ENCODE measurements at places on chromosomes 11 and 22. TPM values are rescaled to one million over a fixed set of nuclear protein-coding genes. Genes with fewer than 3 reads are reported as not detected.
A peak's percentile ranks its signal among the peaks of the same experiment; 100 is the strongest.

Gene BMAL1
- total RNA-seq = 39.1 TPM

Gene CRYBB1
- not detected for total RNA-seq

Gene CASP1
- 31.9 TPM for total RNA-seq

Gene GCAT
- not detected for total RNA-seq

Gene SCUBE1
- total RNA-seq = not detected

Gene CSNK2A3
- total RNA-seq = 0.49 TPM

Gene EEF1G
- 1,778 TPM for total RNA-seq

DNA sequence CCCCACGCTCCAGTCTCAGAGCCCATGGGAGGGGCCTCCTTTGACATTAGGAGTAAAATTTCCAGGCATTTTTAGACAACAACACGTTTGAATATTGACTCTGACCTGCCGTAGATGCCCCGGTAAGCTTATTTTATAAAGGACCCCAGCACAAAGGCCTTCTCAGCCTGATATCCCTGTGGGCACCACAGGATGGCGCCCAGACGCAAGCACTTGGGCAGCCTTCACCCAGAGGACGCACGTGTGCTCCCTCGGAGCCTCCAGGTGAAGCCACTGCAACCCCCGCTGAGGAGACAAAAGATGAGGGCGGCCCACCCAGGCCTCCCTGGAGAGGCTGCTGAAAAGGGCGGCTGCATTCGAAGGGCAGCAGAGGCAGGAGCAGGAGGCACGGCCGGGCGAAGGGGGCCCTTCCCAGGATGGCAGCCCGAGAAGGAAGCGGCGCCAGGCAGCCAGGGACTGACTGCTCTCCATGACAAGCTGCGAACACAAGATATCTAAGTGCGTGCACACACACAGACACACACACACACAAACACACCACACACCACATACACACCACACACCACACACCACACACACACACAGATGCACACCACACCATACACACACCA, 15.2 kb upstream of the TH start:
- DNase-seq = peak; percentile 69

DNA sequence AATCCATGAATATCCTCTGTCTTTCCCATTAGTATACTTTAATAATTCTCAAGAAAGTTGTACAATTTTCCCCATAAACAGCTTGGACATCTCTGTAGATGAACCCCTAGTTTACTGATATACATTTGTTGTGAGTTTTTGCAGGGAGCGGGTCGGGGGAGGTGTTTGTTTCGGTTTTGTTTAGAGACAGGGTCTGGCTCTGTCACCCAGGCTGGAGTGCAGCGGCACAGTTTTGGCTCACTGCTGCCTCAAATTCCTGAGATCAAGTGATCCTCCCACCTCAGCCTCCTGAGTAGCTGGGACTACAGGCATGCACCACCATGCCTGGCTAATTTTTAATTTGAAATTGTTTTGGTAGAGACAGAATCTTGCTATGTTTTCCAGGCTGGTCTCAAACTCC, 57.6 kb downstream of the IGLL5 start:
- peak; percentile 8 for DNase-seq

GRCh38 chr11:112520354-112520753, 259.7 kb upstream of the PLET1 start:
- no peak for DNase-seq

GRCh38 chr22:24429411-24430365, 2.3 kb downstream of the ADORA2A start:
- peak; percentile 40 for DNase-seq

DNA sequence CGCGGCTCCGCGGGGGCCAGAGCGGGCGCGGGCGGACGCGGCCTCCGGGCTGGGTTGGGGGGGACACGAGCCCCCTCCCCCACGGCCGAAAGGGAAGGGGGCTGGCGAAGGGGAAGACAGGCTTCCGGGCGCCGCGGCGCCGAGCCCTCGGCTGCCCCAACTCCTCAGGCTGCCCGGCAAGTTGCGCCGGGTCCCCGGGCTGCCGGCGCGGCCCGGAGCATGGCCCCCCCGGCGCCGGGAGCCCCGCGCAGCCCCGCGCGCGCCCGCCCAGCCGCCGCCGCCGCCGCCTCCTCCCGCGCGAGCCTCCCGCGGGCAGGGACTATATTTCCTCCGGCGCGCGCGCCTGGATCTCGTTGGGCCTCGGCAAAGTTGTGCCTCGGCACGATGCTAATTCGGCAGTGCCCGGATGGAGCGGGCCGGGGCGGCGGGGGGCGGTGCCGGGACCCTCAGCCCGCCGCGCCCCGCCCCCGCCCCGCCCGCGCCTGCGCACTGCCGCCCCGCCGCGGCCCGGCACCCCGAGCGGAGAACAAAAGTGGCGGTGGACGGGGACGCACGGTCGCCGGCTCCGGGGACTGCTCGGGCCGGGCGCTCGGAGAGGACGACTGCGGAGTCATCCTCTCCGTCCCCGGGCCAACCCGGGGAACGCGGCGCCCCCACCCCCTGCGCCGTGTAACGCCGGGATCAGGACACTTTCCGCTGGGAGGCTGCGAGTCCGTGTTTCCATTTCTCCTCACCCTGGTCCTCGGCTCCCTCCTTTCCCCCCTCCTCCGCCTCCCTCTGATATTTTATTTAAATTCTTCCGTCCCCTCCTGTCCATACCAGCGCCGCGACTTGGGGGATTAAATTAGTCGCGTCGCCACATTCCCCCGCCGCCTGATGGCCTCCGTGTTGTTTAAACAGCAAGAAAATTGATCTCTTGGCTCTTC, at the start of gene PHF21B:
Gene PHF21B (minus strand): TSS at position 400 of the 926 bp plus-strand sequence. CDS start 456 bp downstream, outside the sequence.
- DNase-seq = peak; percentile 15

DNA sequence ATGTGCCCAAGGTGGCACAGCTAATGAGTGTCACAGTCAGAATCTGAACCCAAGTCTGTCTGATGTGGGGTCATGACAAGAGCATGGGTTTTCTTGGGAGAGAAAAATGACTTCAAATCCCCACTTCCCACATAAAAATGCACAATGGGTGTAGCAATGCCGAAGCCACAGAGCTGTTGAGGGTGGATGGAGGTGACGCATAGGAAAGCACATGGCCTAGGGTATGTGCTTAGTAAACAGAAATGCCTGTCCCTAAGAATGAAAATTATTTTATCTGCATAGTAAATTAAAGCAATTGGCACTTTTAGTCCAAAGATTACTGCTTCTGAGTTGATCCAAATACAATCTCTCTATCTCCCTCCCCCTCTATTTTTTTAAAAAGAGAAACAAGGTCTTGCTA, 10.9 kb downstream of the MICAL3 start:
- no peak for DNase-seq

DNA sequence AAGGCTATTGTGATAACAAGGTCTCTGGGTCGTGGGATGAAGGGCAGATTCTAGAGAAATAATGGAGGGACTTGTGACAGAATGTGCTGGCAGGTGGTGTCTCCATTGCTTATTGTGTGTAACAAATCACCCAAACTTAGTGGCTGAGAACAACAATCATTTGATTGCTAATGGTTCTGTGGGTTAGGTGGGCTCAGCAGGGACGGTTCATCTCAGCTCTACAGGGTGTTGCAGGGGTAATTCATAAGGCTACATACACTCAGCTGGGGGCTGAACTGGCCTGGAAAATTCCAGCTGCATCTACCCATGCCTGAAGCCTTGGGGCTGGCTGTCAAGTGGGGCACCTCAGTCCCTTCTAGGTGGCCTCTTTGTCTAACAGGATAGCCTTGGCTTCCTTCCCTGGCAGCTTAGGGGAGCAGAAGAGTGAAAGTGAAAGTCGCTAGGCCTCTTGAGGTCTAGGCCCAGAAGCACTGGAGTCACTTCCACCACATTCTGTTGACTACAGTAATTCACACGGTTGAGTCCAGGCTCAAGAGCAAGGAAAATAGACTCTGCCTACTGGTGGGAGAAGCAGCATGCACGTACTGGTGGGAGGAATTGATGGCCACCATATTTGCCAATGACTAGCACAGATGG, 308.9 kb downstream of the MN1 start:
- DNase-seq = no peak

DNA sequence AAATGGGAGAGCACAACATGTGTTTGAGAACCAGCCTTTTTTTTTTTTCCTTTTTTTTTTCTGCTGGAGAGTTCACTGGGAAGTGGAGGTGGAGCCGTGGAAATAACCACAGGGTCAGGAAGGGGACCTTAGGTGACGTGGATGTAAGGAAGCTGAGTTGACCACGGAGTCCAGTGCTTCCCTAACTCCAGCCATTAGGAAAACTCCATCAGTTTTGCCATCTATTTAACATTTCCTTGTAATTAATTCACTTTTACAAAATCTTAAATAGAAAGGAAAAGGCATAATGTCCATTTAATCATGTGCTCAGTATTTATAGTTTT, 2.0 kb upstream of the CDK2AP2 start:
- DNase-seq = no peak

DNA sequence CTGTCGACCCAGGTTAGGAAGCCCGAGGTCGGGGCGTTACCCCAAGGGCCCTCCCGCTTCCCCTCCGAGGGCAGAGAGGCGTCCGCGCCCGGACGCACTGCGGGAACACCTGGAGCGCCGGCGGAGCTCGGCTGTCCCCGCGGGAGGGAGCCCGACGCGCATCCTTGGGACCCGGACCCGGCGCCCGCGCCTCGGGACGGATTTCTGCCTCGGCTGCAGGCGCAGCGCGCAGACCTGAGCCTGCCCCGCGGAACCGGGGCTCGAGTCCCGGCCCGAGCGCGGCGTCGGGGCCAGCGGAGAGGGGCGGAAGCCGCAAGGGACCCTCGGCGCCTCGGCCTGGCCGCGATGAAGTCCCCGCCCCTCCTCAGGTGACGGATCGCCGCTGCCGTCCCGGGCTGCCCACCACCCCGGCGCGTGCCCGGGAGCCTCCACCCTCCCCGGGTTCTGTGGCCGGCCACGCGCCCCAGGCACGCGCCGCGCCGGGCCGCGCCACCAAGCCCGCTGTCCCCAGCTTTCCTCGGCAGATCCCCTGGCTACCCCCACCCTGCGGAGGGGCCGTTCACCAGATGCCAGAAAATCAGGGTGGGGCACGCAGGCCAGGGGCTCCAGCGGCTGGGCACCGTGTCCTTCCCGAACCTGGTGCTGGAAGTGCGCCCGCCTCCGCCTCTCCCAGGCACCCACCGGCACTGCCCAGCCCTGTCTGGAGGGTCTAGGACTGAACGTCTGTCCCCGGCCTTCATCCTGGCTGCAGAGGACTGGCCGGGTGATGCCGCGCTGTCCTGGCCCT, 410 bp downstream of the GLB1L3 start:
- DNase-seq = peak; percentile 30

DNA sequence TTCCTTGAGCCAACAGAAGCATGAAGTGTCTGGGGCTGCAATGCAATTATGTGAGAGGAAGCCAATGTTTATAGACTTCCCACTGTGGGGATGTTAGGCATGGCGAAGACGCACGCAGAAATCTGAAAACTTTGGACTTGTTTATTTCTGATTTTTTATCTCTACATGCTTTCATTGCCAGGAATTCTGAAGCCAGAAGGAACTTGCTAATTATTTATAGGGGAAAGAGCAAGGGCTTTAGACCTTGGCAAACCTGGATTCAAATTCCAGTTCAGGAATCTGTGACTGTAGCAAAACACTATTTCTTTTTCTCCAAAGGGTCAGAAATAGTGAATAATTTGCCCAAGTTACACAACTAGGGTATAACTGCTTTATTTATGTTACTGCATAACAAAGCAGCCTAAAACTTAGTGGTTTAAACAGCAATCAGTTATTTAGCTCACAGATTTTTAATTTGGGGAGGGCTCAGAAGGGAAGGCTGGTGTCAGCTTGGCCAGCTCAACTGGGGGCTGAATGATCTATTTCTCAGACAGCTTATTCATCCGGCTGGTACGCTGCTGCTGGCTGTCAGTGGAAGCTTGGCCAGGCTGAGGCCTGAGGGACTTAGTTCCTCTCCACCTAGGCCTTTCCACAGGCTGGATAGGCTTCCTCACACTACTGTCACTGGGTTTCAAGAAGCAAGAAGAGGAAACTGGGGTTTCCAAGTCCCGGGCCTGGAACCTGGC, 1.9 kb upstream of the OR6Q1 start:
- DNase-seq = no peak
